ENCODE measurements at places on chromosomes 13 and 19.

GRCh38 chr13:101267656-101268055 is 148.7 kb downstream of the NALCN start:
- DNase-seq = no peak

DNA sequence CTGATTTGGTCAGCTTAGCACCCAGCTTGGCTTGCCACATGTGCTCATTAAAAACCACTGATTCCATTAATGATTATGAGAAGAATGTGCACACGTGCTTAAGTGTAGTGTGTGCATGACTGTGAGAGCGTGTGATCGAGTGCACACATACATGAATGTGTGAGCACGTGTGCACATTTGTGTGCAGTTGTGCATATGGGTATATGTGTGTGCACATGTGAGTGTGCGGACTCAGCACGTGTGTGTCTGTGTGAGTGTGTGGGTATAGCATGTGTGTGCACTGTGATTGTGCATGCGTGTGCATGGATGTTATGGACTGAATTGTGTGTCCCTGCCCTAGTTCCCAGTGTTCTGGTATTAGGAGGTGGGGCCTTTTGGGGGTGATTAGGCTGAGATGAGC is 202.1 kb upstream of the ZNF536 start:
- no peak for DNase-seq

GRCh38 chr13:28299916-28300315 is 161.6 kb downstream of the PAN3 start:
- no peak for DNase-seq

DNA sequence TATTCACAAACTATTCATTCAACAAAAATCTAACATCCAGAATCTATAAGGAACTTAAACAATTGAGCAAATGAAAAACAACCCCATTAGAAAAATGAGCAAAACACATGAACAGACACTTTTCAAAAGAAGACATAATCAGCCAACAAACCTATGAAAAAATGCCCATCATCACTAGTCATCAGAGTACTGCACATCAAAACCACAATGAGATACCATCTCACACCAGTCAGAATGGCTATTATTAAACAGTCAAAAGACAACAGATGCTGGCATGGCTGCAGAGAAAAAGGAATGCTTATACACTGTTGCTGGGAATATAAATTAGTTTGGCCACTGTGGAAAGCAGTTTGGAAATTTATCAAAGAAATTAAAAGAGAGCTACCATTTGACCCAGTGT is 487.6 kb downstream of the GPC6 start:
- DNase-seq = no peak

DNA sequence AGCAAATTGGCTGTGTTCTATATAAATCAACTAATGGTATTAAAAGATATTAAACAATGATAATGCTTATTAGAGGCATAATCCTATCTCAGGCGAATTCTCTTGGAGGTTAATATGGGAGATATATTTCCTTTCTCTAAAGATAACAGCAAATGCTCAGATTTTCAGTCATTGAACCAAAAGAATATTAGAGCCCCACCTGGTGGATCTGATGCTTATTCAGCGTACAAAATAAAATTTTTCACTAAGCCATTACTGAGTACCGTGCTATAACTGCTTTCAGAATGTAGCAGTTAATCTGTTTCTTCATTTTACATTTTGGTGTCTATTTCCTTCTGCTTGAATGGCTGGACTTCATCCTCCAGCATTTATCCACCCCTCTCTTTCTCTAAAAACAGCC is 143.3 kb upstream of the IPO5 start:
- no peak for DNase-seq

DNA sequence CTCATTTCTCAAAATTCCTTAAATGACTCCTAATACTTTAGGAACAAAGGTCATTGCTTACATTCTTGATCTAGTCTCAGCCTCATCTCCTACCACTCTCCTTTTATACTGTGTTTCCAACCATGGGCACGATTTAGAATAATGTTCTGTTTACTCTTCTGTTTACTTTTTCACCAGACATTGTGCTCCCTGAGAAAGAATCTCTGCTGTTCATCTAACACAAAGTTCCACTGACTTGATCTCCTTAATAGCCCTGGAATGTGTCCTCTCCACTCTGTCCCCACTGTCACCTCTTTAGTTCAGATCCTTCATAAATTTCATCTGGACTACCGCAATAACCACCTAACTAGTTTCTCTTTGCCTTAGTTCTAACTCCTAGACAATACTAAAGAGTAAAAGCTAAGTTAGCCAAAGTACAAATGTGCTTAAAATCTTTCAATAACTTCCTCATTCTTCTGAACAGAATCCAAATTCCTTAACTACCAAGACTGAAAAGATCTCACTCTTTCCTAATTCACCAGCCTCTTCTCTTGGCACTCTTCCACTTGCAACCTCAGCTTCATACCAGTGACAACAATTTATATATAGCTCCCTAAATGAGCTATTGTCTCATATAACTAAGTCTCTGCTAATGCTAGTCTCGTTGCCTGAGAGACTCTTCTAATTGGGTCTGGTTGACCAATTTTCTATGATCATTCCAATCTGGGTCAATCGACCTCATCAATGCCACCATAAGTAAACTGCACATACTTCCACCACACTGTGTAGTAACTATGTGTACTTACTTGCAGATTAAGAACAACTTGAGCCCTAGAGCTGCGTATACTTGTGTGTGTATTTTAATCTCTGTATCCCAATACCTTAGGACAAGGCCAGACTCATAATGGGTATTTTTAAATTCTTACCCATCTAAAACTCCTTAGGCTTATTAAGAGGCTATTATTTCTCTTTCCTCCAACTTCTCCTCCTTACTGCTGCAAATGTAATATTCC is 179.9 kb downstream of the VWA8 start:
- DNase-seq = no peak

DNA sequence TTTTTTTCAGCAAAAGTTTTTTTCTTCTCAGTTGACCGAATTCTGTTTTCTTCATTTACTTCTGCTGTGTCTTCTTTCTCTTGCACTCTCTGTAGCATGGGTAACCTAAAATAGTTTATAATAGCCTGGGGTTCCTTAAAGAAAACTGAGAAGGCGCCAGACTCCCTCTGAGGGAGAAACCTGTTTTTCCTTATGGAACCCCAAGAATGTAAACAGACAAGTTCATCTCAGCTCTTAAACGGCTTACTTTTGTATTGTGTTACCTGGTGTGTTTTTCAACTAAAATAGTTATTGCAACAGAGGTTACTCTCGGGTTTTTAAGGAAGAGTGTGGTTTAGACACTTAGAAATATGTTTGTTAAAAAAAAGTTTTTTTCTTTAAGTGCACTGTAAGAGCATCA is 23.8 kb upstream of the TM9SF2 start:
- DNase-seq = no peak

GRCh38 chr13:112097770-112098169 is 30.8 kb downstream of the SOX1 start:
- DNase-seq = no peak

DNA sequence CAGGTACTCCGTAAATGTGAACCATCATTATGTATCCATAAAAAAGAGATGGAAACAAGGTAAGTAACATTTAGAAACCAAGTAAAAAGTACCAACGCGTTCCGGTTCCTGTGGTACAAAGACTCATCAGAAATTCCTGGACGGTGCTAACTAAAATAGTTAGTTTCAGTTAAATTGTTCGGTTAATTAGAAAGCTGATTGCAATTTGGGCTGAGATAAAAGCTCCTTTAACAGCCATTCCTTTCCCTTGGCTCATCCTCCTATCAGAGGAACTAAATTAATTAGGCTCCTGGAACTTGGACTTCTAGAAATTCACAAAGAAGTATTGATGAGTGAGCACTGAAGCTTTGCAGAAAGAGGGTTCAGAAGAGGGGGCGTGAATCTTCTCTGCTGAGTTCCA is 63.5 kb downstream of the SOX1 start:
- no peak for DNase-seq

DNA sequence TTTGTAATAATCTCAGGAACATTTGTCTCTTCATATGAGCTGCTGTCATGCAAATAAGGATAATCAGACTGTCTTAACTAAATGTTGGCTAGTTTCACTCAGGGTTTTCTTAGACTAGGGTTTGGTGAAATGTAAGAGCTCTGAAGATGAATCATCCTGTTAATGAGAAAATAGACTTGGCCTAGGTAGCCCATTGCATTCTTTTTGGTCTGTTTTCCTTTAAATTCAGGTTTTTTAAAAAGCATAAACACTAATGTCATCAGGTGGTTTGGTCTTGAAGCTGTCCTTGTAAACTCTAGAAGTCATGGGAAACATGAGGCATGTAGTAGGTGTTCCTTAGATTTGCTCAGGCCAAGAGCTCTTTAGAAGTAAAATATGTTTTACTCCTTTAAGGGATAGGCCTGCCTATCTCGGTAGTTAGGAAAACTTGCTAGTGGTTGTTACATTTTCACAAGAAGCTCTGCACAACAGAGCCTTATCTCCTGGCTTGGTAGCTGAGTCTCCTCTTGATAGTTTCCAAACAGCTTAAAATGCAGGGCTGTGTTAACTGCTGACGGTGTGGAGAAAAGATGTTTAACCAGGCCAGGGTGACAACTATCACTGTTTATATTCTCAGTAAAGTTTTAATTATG is 62.0 kb upstream of the C1QTNF9B start:
- DNase-seq = no peak

GRCh38 chr13:20513466-20513995 is 12.1 kb downstream of the CRYL1 start:
- no peak for DNase-seq

- no peak for DNase-seq
These were observed 83.2 kb upstream of the WASF3 start for GRCh38 chr13:26474286-26474685.

GRCh38 chr13:85864963-85865530 is 65.8 kb upstream of the SLITRK6 start:
- no peak for DNase-seq

DNA sequence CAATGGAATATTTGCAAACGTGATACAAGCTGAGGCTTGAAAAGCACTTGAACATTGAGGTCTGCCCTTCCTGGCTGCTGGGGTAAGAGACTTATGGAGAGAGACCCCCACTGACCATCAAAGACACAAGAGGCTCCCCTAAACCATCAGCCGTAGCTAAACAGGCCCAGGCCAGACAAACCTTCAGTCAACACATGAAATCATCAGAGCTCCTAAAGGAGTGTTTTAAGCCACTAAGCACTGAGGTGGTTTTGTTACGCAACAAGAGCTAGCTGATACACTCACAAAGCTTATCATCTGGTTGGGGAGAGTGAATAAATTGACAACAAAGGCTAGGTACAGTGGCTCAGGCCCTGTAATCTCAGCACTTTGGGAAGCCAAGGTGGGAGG is 110.4 kb downstream of the ZNF557 start:
- no peak for DNase-seq

GRCh38 chr19:41606215-41606837 is 20.5 kb downstream of the CEACAM4 start:
- DNase-seq = no peak

DNA sequence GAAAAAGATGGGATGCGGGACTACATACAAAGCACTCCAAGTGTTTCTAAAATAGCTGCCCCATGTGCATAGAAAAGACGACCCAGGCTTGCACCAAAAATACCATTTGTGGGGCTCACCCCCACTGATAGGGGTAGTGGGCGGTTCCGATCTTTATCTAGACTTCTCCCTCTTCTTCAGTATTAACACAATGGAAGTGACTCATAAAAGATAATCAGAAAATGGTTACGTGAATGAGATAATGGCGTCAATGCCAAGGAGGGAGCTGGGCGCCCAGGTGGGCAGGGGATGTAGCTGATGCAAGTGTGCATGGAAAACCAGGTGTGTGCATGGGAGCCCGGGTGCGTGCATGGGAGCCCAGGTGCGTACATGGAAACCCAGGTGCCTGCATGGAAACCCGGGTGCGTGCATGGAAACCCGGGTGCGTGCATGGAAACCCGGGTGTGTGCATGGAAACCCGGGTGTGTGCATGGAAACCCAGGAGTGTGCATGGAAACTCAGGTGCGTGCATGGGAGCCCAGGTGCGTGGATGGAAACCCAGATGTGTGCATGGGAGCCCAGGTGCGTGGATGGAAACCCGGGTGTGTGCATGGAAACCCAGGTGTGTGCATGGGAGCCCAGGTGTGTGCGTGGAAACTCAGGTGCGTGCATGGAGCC is 32.7 kb downstream of the LAMP1 start:
- no peak for DNase-seq

DNA sequence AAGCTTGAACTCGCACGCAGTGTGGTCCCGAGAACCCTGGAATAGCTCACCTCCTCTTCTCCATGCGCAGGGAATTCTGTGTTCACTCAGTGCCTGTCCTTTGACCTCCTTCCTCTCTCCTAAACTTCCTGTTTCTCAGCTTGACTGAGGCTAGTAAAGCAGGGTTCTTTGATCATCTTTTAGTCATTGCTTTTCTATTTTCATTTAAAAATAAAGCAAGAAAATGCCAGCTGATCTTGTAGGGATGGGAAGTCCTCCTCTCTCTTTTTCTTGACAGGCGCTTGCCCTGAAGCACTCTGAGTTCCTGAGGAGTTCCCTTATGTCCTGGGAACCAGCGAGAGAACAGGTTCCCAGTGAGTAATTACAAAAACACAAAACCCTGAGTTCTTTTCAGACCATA is 62.8 kb downstream of the ARHGEF7 start:
- DNase-seq = no peak

- no peak for DNase-seq
These were observed 79.2 kb downstream of the SIPA1L3 start for GRCh38 chr19:37986048-37986750.

DNA sequence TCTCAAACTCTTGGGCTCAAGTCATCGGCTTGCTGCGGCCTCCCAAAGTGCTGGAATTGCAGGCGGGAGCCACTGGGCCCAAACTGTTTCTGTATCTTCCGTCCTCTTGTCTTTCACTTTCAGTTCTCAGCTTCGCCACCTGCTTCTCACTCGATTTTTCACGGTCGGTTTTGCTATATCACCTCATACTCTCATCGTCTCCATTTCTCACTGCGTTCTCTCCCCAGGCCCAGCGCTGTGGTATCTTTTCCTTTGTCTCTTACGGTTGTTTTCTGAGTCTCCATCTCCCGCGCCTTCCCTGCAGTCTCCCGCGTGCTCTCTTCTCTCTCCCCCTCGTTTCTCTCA is 14.9 kb downstream of the SSC5D start:
- no peak for DNase-seq

- DNase-seq = no peak
These were observed 6.8 kb downstream of the TRAPPC6A start for GRCh38 chr19:45171211-45171623.

- DNase-seq = no peak
These were observed 2357.8 kb upstream of the PCDH20 start for GRCh38 chr13:63773476-63773875.

GRCh38 chr13:50126993-50127725 is 111.9 kb downstream of the KCNRG start:
- DNase-seq = no peak

DNA sequence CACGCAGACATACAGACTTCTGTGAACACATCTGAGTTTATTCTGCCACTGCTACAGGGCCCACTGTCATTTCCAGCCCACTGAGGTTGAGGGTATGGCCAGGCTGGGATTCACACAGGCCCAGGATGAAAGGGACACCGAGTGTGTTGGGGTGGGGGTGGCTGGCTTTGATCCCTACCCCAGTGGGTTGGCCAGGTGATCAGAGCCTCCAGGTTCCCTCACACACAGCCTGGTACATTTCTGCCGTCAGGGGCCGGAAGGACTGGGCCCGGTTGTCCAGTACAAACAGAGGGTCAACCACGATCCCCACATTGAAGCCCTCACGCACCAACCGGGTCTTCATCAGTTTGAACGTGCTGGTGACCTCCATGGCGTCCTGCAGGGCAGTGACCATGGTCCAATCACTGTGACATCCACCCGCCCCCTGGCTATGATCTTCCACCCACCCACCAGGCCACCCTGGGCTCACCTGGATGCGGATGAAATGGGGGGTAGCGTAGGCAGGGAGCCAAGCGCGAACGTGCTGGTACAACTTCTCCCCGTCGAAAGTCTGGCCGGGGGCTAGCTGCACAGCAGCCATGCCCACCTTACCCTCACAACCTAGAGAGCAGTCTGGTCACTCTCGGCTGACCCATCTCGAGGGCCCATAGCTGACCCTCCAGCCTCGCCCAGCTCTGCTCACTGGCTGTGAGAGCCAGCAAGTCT is 13.3 kb downstream of the SLC27A5 start:
- DNase-seq = no peak
